ENCODE measurements at places on chromosomes 7 and 10.

GRCh38 chr7:48085433-48085791 lies 3.7 kb upstream of the UPP1 start:
- no peak for DNase-seq

DNA sequence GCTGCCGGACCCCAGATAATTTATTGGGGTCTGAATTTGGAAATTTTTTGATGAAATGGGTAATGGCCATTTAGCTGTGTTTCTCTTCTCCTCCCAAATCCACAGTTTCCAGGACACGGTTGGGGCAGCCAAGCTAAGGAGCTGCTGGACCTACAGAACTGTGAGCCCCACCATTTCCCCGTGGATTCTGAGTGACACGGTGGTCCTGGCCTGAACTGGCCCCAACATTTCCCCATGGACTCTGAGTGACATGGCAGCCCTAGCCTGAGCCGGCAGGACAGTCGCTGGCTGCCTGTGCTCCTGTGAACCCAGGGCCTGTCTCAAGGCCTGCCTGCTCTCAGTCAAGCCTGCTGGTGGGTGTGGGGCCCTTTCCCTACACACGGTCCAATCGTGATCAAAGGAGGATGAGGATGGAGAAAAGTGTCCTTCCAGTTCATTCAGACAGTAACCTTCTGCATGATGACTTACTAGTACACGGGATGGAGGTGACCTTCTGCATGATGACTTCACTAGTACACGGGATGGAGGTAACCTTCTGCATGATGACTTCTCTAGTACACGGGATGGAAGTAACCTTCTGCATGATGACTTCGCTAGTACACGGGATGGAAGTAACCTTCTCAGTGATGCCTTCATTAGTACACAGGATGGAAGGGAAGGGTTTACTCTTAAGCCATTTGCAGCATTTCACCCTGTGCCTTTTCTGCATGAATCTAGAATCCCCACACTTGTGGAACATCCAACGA lies 359.9 kb downstream of the GLRX3 start:
- no peak for DNase-seq

- no peak for DNase-seq
Measured at GRCh38 chr7:96203786-96204185, 118.1 kb downstream of the SLC25A13 start.

GRCh38 chr10:28951484-28951883 lies 274.2 kb downstream of the BAMBI start:
- no peak for DNase-seq

DNA sequence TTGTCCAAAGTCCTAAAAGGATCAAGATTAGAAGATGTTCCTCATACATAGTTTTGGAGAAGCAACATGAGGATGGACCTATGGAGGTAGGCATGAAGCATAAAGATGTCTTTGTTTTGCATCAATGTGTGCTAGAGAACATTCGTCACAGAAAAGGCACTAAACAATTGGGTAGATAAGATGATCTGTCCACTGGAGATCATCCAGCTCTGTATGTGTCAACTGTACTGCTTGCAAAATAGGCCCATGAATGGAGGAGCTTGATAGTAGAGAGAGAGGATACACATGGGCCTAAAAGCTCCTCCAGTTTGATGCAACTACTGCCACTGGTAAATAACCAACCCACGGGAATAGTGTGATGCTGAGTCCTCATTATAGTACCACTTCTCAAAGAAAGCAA lies 286.4 kb upstream of the HGF start:
- DNase-seq, result no peak

GRCh38 chr7:57820477-57820876 lies 370.5 kb downstream of the ZNF716 start:
- no peak for DNase-seq

GRCh38 chr7:42227541-42227935 lies 9.5 kb downstream of the GLI3 start:
- no peak for DNase-seq
